ENCODE measurements at places on chromosomes 6 and 20.
A peak's percentile ranks its signal among the peaks of the same experiment; 100 is the strongest.

DNA sequence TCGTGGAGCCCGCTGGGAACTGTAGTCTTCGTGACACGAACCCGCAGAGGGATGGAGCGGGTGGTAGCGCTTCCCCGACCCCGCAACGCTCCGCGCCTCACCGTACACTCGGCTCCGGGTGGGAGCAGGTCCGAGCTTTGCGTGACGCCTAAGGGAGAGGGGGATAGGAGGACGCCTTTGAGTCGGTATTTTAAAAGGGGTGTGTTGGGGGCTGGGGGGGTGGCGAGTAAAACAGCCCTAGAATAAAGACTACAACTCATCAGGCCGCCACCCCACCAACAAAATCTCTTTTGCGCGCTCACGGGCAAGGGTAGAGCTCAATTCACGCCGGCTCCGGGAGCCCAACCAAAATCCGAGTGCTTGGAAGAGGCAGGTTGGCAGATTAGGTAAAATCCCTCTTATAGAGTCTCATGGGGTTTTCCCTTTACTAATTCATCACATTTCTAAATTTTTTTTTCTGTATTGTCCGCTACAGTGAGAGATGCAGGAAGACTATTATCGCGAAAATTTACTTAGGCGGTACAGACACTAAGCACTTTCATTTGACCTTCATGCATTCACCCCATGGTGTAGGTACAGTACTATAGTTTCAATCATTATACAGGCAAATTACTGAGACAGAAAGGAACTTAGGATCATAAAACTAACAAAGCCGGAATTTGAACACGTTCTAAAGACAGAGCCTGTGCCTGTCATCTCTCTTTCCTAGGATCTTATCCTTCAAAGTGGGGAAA is 706 bp upstream of the SNX14 start:
- H3K4me3 ChIP-seq = peak overlapping the region; percentile 77
- H3K27ac ChIP-seq = no peak overlapping the region
- DNase-seq = no peak
- no peaks in the 10 kb centered on the region for H3K4me1 ChIP-seq
- no peaks in the 10 kb centered on the region for H3K36me3 ChIP-seq
- H3K27me3 ChIP-seq = no peaks in the 10 kb centered on the region

GRCh38 chr6:84428300-84428907 is 201.0 kb upstream of the CEP162 start:
- no peak overlapping the region for H3K27ac ChIP-seq
- H3K4me1 ChIP-seq = no peaks in the 10 kb centered on the region
- no peak for DNase-seq
- H3K36me3 ChIP-seq = no peaks in the 10 kb centered on the region
- no peaks in the 10 kb centered on the region for H3K27me3 ChIP-seq

DNA sequence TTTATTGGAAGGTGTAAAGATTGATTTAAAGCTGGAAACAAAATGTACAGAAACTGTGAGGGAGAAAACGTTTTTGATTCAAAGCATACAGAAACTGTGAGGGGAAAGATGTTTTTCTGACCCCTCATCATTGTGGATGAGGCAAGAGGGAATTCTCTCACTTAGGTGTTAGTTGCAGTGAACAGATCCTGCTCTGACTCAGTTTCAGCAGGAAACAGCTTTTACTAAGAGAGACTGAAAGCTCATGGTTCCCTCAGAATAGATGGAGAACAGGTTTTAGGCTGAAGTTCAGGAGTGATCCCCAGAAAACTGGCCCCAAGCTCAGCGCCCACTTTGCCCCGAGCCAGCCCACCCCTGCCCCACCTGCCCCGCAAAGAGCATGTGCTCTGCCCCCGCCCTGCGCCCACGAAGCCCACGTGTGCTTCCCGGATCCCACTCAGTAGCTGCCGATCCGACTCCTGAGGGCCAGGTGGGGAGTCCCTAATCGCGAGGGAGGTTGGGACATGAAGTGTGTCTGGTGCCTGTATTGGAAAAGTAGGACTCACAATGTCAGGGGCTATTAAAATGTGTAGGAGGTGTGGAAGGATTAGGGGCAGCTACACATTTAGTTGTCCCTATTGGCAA is 41.2 kb downstream of the DUSP22 start:
- no peak for DNase-seq
- H3K4me1 ChIP-seq = no peaks in the 10 kb centered on the region
- H3K27ac ChIP-seq = no peak overlapping the region
- no peaks in the 10 kb centered on the region for H3K36me3 ChIP-seq

GRCh38 chr20:42191140-42191860 is 573.1 kb upstream of the CHD6 start:
- no peaks in the 10 kb centered on the region for H3K36me3 ChIP-seq
- H3K4me1 ChIP-seq = no peaks in the 10 kb centered on the region
- no peak overlapping the region for H3K27ac ChIP-seq

DNA sequence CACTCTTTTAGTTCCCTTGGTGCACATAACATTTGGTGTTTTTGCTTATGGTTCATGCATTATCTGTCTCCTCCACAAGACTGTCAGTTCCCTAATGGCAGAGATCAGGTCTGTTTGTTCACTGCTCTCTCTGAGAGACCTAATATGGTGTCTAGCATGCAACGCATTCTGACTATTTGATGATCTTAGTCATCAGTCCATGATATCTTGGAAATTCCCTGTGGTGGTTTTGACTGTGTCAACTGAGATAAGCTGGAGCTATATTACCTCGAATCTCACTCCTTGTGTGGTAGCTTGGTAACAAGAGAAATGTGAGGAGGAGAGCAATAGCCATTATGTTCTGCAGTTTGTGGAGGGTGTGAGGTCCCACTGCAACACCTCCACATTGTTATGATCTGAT is 229.8 kb downstream of the FRK start:
- H3K27me3 ChIP-seq = no peaks in the 10 kb centered on the region
- no peaks in the 10 kb centered on the region for H3K4me1 ChIP-seq
- H3K36me3 ChIP-seq = no peaks in the 10 kb centered on the region
- no peak for DNase-seq

DNA sequence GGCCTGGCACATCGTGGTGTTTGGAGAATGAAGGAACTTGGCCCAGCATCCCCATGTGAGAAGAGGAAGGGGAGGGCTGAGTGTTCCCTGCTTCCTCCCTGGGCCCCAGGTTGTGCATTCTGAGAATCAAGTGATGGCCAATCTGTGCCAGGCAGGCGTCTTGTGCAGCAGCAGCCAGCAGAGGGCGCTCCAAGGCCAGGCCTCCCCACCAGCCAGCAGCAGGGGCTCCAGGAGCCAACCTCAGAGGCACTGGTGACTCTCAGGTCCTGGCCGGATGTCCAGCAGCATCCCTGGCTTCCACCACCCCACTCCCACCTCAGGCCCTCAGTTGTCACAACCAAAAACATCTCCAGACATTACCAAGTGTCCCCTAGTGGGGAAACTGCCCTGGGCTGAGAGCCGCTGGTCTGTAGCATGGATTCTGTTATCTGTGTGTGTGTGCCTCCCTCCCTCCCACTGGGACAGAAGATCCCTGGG is 192.0 kb downstream of the PREX1 start:
- H3K27ac ChIP-seq = no peak overlapping the region
- H3K36me3 ChIP-seq = no peaks in the 10 kb centered on the region
- peak; percentile 41 for DNase-seq

GRCh38 chr6:40845553-40845952 is 193.5 kb downstream of the UNC5CL start:
- H3K27me3 ChIP-seq = no peaks in the 10 kb centered on the region
- H3K36me3 ChIP-seq = no peaks in the 10 kb centered on the region
- H3K27ac ChIP-seq = no peak overlapping the region
- no peak overlapping the region for H3K4me3 ChIP-seq
- DNase-seq = peak; percentile 73

- no peak for DNase-seq
- H3K4me1 ChIP-seq = no peaks in the 10 kb centered on the region
- no peak overlapping the region for H3K4me3 ChIP-seq
- no peaks in the 10 kb centered on the region for H3K27me3 ChIP-seq
Observed at GRCh38 chr6:121652726-121653623, 217.5 kb downstream of the GJA1 start.
